ENCODE measurements at places on chromosomes 11 and 22.

- DNase-seq = no peak
Observed at GRCh38 chr11:92759571-92760214, 209.8 kb upstream of the MTNR1B start.

DNA sequence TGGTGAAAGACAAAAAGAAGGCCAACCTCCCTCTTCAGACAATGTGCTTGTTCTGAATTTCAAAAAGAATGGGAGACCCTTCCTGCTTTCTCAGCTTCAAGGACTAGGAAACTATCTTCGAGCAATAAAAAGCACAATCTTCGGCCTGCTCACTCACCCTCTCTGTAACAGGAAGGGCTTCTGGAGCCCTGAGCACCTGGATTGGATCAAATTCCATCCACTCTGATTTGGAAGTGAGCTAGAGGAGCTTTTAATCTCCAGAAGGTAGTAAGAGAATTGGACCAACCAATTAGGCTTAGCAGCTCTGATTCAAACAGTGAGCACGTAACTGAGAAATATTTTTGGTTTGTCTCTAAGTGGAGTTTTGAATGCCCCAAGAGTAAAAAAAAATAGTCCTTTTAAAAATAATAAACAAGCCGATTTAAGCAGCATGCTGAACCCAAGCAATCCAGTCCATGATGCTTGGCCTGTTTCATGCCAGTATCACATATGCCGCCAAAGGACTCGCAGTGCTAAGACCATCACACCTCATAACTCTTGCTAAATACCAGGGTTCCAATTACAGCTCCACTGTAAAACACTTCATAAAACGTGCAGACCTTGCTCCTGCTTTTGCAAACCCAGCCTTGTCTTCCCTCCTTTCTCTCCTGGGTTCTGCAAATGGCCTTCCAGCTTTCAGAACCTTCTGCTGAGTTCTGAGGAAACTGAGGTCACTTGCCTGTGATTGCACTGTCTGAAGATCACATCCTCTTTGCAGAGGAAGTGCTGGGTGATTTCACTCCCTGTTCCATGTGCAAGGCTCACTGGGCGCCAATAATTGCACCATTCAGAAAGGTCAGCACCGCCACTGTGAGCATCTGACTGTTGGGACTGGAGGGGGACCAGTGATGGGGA lies 74.4 kb downstream of the SLC1A2 start:
- DNase-seq = peak; percentile 14

DNA sequence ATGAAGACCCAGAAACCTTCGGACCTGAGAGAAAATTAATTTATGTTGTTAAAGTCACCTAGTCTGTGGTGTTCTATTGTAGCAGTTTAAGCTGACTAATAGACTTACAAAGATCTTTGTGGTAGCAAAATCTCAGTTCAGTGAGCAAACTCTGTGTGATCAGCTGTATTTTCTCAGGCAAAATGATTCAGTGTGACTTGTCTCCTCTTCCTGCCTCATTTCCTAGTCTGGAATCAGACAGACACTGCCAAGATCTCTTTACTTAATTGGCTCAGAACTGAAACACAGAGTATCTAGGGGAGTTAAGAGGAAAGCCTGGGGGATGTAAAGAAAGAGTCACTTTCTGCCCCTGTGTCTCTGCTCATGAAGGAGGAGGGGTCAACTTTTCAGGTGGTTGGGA lies 564.7 kb downstream of the KCNA4 start:
- no peak for DNase-seq

DNA sequence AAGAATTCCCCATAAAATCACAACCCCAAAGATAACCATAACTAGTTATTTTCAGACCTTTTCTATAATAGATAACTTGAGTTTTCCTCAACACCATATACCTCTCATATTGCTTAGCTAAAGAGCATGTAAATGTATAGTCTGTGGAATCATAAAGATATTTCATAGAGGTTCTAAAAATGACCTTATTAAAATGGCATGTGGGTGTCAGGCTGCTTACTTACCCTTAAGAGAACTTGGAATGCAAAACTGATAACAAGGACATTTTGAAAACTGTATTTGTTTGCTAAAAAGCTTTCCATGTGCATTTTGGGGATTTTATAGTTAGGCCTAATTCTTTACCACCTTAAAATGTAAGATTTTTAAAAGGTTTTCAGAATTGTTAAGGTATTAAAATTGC lies 4.7 kb downstream of the SIK2 start:
- no peak for DNase-seq

- DNase-seq = peak; percentile 64
Observed at GRCh38 chr11:88508759-88509581, 171.4 kb upstream of the CTSC start.

- no peak for DNase-seq
Observed at GRCh38 chr11:27234961-27235360, 128.1 kb downstream of the CCDC34 start.

GRCh38 chr11:59174664-59175033 lies 2.7 kb downstream of the DTX4 start:
- DNase-seq = no peak

DNA sequence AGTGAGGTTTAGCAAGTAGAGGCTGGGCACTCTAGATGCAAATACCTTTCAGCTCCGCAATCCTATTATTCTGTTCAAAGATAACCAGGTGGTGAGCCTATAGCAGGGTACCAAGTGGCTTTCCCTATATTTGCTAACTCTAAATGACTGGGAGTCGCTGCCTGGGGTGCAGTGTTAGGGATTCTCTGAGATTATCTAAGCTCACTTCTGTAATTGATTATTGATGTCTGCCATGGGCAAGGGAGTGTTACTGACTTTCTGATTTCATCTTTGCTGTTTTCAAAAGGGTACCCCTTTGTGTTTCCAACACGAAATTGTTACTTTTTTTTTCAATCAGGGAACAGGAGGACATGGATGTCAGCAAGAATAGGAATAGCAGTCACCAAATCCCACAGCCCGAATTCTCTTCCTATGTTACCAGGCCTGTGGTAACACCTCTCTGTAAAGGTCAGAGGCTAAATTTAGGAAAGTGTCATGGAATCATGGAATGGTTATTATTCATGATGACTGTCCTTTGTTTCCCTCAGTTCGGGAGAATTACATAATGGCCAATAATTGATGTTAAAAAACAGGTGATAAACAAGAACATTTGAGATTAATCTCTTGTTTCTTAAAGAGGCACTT lies 62.6 kb upstream of the CRYBB3 start:
- no peak for DNase-seq

DNA sequence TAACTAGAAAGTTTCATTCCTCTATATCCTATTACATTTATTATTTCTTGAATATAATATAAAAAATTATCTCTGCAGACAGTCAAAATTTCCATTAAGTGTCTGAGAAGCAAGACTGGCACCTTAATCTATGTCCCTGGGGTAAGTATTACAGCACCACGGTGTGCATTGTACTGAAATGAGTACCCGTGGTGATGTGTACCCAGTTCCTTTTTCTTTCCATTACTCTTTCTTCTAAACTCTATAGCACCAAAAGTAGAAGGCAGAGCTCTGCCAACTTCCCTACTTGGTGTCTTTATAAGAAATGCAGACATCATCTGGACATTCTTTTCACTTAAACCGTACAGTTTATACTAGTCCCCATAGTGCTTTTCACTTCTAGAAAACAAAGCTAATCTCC lies 161.7 kb downstream of the GUCY1A2 start:
- no peak for DNase-seq

GRCh38 chr11:11422411-11423128 lies 69.5 kb upstream of the CSNK2A3 start:
- no peak for DNase-seq

GRCh38 chr11:67656278-67656922 lies 5.9 kb upstream of the ACY3 start:
- no peak for DNase-seq

DNA sequence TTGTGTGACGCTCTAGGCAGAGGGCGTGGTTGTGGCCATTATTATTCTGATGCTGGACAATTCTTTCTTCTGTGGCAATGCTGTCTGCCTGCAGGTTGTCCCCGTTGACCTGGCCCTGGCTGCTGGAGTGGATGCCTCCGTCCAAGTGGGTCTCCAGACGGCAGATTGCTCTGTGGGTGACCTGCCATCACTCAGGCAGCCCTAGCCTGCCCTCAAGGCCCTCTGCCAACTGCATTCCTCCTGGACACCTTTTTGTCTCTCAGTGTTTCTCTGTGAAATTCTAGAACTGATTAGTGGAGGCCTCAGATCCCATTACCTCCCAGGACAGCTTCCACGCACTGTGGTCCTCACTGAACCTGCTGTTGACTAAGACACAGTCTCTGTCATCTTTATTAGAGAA lies 86.7 kb downstream of the TBC1D22A start:
- no peak for DNase-seq

DNA sequence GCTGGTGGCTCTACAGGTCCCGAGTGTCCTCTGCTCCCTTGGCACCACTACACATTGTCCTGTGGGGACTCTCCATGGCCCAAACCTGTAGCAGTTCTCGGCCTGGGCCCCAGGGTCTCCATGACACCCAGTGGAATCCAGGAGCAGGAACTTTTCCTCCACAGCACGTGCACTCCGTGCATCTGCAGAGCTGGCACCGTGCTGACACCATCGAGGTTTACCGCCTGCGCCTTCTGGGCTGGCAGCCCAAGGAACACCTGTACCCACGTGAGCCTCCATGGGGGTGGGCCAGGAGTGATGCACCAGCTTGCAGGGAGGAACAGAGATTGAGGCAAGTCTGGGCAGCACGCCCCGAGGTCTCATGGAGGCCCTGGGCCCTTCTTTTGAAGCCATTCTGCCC lies 25.2 kb downstream of the TSPAN32 start:
- DNase-seq = no peak

- no peak for DNase-seq
Observed at GRCh38 chr11:134800826-134801225, 388.8 kb upstream of the B3GAT1 start.

DNA sequence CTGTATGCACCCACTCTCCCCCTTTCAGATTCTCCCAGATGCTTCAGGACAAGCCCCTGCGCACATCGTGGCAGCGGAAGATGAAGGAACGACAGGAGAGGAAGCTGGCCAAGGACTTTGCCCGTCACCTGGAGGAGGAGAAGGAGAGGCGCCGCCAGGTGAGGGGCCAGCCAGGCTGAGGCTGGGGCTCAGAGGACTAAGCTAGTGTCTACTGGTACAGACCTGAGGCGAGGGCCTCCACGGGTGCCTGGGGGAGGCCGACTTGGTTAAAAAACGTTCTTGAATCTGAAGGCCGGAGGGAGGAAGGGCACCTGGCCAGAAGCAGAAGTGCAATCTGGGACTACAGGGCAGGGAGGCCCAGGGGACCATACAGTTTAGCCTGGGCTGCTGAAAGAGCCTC lies 6.0 kb downstream of the CCDC86 start:
- DNase-seq = no peak

DNA sequence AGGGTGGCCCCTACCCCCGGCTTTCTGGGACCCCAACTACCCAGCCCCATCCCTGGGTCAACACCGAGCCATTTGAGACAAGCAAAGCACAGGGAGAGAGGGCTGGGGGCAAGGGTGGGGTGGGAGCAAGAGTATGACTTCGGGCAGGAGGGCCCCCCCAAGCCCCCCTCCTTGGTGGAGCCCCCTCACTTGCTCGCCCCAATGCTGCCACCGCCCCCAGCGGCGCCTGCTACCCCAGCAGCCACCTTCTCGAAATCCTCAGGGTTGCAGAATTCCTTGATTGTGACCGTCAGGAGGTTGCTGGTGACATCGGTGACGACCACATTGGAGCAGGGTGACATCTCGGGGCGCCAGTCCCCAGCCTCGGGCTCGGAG lies 6.0 kb downstream of the CBX6 start:
- no peak for DNase-seq
